Stimulated activated CD8-positive, alpha-beta memory T cell treated with anti-CD3 and anti-CD28 coated beads, Interleukin-7, amount 100 ng/mL, for 48 hours (primary cell): ENCODE measurements at places on chromosomes 7 and 10.

DNA sequence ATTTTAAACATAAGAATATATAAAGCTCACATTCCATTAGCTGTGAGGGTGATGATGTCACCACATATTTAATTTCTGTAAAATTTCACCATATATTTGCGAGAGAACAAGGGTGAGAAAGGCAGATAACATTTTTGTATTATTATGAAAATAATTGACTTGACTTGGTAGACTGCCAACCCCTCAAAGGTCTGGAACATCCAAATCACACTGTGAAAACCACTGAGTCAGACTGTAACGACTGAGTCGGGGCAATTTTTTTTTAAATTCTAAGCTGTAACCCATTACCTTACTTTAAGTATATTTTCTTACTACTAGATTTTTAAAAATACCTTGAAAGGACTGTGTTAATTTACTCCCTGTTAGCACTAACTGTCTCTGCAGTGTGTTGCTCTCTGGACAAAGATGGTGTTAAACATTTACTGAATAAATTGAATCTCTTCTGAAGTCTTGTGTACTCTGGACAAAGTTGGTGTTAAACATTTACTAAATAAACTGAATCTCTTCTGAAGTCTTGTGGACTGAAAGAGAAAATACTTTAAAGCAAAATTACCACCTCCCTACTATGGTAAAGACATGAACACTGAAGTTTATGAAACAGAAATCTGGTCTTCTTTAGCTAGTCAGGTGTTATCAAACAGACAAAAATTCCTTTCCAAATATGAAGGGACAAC lies 14.1 kb downstream of the PDZD8 start:
- DNase-seq = no peak

DNA sequence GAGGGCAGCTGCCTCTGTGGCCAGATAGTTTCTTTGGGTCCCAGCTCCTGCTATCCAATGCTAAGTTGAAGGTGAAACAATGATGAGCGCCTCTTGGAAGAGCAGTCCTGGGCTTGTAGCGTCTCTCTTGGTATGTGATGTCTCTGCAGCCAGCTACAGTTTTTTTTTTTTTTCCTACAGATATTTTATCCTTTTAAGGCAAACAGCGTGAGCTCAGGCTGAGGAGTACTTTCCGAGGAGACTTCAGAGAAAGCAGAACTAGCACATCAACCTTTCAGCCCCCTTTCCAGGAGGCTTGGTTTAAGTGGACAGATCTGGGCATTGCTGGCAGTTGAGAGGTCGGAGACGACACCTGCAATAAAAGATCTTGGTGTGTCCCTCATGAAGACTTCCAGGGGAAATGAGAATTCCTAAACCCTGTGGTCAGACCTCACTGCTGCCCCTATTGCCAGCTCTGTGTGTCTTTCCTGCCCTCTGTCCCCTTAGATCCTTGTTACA lies 9.1 kb downstream of the PRKG1 start:
- no peak for DNase-seq

DNA sequence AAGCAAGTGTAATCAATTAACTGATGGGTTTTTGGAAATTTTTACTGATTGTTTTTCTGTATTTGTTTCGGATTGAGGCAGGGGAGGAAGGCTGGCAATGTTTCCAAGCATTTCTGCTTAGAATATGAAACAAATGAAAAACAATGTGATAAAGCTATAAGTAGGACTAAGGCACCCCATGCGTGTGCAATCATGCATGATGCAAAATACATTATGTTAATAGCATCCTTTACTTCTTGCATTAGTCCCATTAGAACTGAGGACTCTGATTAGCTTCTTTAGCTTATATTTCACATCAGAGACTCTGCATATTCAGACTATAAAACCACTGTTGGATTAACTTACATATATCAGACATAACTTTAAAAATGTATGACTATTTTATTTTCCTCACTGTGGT lies 48.7 kb upstream of the AGMO start:
- no peak for DNase-seq

GRCh38 chr10:88088441-88089340 lies 225.3 kb downstream of the PTEN start:
- DNase-seq = no peak

- no peak for DNase-seq
These were observed 18.5 kb upstream of the SERPINE1 start for GRCh38 chr7:101108330-101108857.

DNA sequence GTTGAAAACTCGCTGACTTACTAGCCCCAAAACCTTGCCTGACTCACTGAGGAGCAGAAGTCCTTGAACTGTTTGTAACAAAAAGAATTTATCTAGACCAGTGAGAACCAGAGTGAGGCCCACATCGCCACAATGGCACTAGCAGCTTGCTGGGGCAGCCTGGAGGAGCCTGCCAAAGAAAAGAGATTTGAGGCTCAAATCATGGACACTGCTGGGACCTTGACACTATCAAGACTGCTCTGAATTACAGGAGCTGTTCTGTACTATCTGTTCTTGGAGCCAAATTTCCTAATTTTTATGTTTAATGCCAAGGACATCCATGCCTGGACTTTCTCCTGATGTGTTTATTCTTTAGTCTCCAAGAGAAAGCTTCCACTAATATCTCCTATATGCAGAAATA lies 82.0 kb upstream of the JCAD start:
- DNase-seq = no peak

DNA sequence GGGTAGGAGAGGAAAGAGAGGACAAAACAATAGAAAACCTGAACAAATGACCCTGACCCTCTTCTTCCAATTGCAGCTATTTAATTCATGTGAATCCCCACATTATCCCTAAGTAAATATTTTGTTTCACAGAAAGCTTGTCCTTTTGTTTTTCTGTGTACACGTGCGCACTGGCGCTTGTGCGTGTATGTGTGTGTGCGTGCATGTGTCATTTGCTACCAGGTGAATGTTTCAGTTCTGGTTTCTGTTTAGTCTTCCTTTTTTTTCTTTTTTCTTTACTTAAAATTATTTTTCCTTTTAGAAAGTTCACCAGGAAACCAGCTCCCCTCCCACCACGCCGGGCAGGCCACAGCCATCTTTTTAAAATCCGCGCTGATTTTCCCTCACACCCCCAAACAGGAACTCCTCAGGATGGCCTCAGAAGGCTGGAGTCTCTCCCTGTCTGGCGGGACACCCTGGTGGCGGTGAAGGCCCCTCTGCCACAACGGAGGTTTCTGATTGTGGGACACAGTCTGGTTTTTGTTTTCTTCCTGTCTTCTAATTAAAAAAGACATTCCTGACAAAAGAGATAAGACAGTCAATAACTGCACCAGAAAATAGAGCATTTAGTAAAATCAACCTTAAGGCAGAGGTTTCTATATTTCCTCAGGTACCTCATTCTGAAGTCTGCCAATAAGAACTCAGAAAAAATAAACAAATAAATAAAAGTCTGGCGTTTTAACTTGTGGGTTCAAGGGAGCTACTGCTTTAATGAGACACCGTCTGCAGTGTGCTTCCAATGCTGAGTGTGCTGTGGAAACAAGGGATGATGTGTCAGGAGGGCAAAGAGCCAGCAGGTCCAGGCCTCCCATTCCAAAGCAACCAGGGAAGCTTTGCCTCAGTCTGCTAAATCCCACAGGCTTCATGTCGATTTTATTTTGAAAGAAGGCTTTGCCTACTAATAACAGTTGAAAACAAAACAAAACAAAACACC lies 17.4 kb downstream of the IRF5 start:
- DNase-seq = no peak

GRCh38 chr7:135756191-135756590 lies 7.6 kb upstream of the FAM180A start:
- DNase-seq = no peak

GRCh38 chr7:26155531-26156375 lies 3.8 kb downstream of the NFE2L3 start:
- DNase-seq = no peak

DNA sequence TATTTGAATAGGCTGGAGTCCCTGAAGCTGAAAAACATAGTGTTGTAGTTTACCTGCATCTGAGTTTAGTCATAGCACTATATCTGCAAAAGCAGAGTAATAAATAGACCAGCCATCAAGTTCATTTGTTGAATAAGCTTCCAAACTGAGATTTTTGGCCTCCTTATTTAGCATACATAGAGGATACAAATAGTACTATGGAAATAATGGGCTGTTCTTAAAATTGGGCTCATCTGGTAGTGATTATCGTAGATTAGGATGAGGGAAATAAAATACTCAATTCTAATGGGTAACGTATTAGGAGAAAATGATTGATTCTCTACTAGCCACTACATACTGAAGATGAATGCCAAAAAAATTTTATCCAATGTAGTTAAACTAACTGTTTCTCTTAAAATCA lies 41.4 kb upstream of the TMEM196 start:
- no peak for DNase-seq

GRCh38 chr7:36316319-36316718 lies 73.3 kb upstream of the ANLN start:
- DNase-seq = no peak

DNA sequence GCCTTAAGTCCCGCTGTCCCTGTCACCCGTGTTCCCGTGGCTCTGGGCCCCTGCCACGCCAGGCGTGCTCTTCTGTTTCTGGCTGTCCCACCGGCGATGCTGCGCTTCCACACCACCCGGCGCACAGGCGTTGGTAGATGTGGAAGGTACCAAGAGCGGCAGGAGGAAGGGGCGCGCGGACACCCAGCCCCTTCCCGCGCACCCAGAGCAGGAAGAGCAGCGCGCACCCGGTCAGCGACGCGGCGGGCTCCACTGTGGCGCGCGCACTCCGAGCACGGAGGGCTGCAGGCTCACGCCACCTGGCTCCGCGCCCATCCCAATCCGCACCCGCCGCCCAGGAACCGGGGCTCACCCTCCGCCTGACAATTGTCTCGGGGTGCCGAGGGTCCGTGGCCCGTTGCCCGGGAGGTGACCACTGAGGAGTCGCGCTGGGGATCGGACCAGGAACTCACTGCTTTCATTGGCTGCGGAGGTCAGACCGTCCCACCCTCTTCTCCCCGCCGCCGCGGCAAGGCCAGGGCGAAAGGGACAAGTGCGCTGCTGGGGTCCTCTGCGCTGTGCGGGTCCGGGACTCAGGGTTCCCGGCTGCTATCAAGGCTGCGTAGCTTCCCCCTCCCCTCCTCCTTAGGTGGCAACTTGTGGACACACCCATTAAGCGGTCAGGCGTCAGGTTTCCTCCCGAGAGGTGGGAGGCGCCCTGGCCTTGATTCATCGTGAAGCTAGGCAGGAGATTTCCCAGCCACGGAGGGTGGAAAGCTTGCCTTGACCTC lies 121.6 kb upstream of the ZNF92 start:
- no peak for DNase-seq

DNA sequence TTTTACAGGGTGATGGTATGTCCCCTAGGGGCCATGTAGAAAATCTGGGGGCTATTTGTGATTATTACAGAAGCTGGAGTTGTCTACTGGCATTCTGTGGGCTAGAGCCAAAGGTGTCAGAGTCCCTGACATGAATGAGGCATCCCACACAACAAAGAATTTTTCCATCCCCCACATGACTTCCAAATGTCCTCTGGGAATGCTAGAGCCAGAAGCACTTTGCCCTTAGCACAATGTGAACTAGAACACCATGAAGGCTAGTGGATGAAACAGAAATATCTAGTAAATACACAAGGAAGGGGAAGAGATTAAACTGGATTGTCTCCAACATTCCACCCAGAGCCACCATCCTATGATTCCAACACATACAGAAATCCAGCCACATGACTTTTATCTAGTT lies 46.9 kb downstream of the FAM13C start:
- no peak for DNase-seq

GRCh38 chr10:3413937-3414666 lies 241.5 kb upstream of the PITRM1 start:
- no peak for DNase-seq

DNA sequence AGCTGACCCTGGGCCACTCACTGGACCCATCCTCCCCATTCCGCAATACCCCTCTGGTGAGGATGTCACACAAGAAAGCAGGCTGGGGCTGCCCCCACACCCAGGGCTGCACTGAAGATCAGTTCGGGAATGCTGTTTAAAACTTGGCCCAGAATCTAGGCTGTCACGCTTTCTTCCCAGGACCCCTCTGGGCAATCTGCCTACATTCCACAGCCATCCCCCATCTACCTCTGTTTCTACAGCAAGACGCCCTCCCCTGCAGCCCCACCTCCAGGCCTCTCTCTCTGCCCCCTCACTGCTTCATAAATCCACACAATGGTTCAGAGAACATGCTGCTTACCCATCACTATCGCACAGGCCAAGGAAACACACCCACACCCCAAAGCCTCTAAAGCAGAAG lies 36.1 kb downstream of the XPNPEP1 start:
- DNase-seq = no peak

GRCh38 chr10:101693651-101693977 lies 1.4 kb downstream of the FBXW4 start:
- DNase-seq = no peak

GRCh38 chr10:20115894-20116293 lies 299.7 kb downstream of the PLXDC2 start:
- no peak for DNase-seq

- DNase-seq = no peak
These were observed 58.7 kb downstream of the CYP51A1 start for GRCh38 chr7:92075455-92076158.

- no peak for DNase-seq
These were observed 122.2 kb downstream of the KLF6 start for GRCh38 chr10:3662775-3663174.

DNA sequence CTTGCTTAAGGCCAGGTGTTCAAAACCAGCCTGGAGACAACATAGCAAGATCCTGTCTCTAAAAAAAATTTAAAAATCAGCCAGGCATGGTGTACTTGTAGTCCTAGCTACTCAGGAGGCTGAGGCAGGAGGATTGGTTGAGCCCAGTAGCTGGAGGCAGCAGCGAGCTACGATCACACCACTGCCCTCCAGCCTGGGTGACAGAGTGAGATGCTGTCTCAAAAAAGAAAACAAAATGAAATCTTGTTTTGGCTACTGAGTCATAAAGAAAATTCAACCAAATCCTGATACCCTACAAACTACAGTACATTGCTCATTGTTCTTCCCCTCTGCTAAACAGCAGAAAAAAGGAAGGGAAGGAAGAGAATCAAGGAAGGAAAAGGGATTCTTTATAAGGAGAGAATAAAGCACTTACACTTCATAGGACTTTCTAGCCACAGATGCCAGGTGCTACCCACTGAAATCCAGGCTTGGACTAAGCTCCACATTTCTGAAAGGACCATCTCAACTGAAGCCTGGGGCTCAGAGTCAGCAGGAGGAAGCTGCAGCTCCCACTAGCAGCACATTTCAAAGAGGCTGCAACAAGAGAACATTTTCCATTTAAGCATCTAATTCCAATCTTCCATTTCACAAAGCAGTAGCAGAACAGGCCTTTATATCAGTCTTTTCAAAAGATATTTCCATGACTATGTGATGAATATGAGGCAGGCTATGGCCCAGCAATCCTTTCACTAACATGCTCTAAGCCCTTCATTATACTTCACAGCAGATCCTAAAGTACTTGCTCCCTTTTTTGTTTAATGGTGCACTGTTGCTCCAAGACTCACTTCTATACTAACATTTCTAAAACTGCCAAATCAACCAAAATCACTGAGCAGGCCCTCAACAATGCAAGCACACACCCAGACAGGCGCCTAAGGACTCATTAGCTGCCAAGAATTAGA lies 13.5 kb downstream of the TNPO3 start:
- DNase-seq = no peak

- no peak for DNase-seq
These were observed 132.1 kb downstream of the TACC2 start for GRCh38 chr10:122121059-122121458.
